ENCODE measurements at places on chromosomes 6 and 20.

DNA sequence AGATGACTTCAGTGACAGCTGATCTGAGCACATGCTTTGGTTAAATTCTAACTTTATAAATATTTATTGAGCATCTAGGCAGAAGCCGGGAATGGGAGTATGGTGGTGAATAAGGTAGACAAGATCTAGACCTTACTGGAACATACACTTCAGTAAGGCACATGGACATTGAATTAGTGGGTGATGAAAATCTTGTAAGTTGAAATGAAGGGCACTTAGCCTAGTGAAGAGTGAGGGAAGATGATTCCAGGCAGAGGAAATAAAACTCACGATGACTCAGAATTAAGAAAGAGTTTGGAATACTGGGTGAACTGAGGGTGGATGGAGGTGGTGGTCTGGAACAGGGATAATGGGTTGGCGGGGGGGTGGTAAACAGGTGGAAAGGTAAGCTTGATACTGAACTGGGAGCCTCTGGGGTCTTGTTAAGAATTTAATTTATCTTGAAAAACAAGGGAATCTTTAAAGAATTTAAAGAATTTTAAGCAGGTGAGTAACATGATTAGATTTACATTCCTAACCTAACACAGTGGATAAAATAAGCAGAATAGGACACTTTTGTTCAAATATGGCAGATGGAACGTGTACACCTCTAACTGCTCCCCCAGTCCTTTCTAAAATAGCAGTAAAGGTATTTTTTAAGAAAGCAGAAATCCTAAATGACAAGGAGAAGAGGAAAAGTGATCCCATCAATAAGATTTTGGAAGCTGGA is 75.2 kb upstream of the ARHGAP18 start:
- no peak for DNase-seq

- DNase-seq, result no peak
Measured at GRCh38 chr20:56417402-56417801, 5.3 kb downstream of the CASS4 start.

DNA sequence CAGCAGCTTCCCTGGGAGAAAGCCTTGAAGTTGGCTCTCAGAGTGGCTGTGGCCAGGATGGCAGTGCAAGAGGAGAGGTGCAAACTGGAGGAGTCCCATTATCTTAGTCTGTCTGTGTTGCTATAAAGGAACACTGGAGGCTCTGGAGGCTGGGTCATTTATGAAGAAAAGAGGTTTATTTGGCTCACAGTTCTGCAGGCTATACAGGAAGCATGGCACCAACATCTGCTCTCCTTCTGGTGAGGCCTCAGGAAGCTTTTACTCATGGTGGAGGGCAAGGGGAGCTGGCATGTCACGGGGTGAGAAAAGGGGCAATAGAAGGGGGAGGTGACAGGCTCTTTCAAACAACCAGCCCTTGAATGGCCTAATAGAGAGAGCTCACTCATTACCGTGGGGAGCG is 47.1 kb downstream of the PSMG4 start:
- DNase-seq, result no peak

- no peak for DNase-seq
Measured at GRCh38 chr6:105568751-105569150, 165.9 kb upstream of the PREP start.

DNA sequence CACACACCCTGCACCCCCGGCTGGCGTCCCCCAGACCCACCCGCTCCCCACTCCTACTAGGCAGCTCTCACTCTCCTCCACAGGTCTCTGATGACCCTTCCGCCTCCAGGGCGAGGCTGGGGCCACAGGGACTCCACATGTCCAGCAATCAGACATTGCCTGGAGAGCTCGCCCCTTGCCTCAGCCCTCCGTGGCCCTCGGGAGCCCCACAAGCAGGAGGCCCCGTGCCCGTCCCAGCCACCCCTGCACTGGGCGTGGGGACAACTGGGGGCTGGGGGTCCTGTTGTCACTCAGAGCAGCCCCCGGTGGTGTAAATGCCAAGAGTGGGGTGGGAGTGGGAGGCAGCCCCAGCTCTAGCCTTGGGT is 1.5 kb downstream of the COL20A1 start:
- DNase-seq, result no peak

DNA sequence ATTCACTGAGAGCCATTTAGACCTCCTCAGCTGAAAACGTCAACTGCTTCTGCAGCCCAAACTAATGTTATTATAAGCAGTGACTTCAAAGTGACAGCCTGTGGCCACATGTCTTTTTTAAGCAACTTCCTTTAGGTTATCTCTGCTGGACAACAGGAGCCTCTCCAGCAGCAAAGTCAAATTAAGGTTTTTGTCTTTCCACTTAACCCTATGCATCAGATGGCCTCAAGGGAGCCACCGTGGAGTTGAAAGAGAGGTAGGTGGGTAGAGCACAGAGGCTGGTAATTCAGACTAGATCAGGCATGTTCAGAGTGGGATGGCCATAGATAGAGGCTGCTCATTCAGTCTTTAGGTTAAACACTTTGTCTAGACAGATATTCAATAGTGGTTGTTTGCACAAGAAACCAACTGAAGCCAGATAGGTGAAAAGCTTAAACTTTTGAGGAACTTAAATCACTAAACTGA is 300.6 kb upstream of the ECI2 start:
- no peak for DNase-seq

GRCh38 chr20:47093320-47093966 is 198.8 kb downstream of the EYA2 start:
- no peak for DNase-seq
